Esophagus squamous epithelium (tissue), 5 donors: ENCODE measurements at places on chromosomes 4 and X. TPM values are rescaled to one million over a fixed set of nuclear protein-coding genes. Genes with fewer than 3 reads are reported as not detected.

The FAM149A gene
- 0.83 TPM for total RNA-seq

The CENPVL1 gene
- total RNA-seq = not detected

The AMBN gene
- not detected for total RNA-seq

The GRPR gene
- total RNA-seq = not detected

The LRP2BP gene
- 0.57 TPM for total RNA-seq

The NALF2 gene
- total RNA-seq = 0.26 TPM

The MAGEB10 gene
- total RNA-seq = not detected

The PROM1 gene
- 0.13 TPM for total RNA-seq

The FAM47A gene
- total RNA-seq = not detected

The KIAA1210 gene
- total RNA-seq = not detected

The KCNE5 gene
- total RNA-seq = 0.38 TPM

The ADH1B gene
- 317 TPM for total RNA-seq

The PIN4 gene
- 13.2 TPM for total RNA-seq

The CEP135 gene
- 8.4 TPM for total RNA-seq

The FAM114A1 gene
- 71.5 TPM for total RNA-seq

The HSFX2 gene
- not detected for total RNA-seq

The SHISA3 gene
- total RNA-seq = 0.18 TPM

The ANOS1 gene
- 3.8 TPM for total RNA-seq

The ING2 gene
- total RNA-seq = 16.7 TPM

The COL4A6 gene
- 1.1 TPM for total RNA-seq

The SYNPO2 gene
- total RNA-seq = 19.0 TPM

The SPP1 gene
- total RNA-seq = 4.0 TPM

The AWAT2 gene
- total RNA-seq = not detected

The MAGEA8 gene
- not detected for total RNA-seq

The FGF5 gene
- not detected for total RNA-seq

The MAP3K15 gene
- total RNA-seq = not detected

The SRPX gene
- total RNA-seq = 28.0 TPM

The MID2 gene
- 17.9 TPM for total RNA-seq

The SPIN2A gene
- total RNA-seq = 0.22 TPM

The CDKN2AIP gene
- total RNA-seq = 33.5 TPM

The CT45A1 gene
- total RNA-seq = not detected

The BRS3 gene
- not detected for total RNA-seq

The ATP7A gene
- 11.0 TPM for total RNA-seq
